ELR (cell line): ENCODE measurements at places on chromosomes 1 and 21.
A peak's percentile ranks its signal among the peaks of the same experiment; 100 is the strongest.

- no peak for DNase-seq
These were observed 922 bp downstream of the PEX11B start for GRCh38 chr1:145917595-145917994.

GRCh38 chr1:174359454-174359805, 88.3 kb upstream of the GPR52 start:
- no peak for DNase-seq

DNA sequence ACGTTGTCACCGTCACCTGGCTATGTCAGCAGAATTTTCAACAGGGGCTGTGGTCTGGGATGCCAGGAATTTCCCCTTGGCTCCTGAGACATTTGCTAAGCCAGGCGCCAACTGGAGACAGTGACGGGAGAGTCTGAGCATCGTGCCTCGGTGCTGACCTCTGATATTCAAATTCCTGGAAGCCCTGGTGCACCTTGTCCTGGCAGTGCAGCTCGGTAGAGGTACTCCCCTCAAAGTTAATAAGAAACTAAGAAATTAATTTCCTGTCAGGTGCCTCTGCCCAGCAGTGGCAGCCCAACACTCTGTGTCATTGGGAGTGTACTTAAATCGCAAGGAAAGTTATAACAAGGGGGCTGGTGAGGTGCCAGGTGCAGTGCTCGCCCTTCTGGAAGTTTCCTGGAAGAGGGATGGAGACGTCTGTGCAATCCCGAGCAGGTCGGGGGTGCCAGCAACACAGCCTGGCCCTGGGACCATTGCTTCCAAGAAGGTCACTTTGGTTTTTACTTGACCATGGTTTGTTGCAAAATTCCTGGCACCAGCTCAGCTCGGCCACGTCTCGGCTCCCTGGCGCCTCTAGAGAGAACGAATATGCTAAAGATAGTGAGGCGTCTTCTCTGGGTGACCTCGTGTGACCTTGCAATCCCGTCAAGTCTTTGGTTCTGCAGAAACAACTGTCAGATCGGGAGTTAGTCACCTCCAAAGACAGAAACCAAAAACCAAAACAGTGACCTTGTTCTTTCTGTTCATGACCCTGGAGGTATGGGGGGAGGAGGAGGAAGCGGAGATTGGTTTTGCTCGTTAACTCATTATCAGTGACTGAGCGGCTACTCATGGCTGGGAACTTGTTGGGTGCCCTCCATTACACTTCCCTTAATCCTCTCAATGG, 149.5 kb upstream of the VAMP3 start:
- peak; percentile 6 for DNase-seq

DNA sequence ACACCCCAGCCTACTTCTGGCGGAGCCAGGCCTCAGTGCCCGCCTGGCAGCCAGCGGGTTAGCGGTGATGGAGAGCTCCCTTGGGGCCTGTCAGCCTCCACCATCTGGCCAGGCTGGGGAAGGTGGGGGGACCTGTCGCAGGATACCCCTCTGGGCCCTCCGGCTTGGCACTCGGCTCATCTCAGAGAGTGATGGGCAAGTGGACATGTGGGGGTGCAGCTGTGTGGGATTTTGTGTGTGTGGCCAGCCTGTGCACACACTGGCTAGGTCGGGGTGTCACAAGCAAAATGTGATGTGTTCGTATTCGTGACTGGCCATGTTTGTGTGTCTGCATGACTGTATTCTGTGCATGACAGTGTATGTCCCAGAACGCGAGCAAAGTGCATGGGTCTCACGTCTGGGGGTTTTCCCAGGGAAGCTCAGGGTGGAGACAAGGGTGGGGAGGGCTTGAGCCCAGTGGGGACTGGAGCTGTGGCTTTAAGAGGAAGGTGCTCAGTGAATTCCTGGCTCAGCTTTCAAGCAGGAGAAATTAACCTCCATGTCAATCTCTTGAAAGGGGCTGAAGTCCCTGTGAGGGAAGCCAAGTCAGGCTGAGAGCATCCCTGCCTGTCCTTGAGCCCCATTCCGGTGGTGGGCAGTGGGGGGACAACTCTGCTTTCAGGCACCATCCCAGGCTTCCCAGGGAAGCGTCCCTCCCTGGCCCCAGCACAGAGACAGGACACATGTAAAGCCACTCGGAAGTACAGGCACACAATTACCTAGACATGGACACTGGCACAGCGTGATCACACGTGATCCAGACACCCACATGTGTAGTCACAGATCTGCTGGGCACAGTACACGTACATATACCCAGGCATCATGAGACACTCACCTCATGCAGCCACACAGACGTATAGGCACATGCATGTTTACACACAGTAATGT, 21.1 kb upstream of the ADGRB2 start:
- DNase-seq: no peak

GRCh38 chr1:152191711-152192110, 32.3 kb downstream of the HRNR start:
- DNase-seq: no peak

DNA sequence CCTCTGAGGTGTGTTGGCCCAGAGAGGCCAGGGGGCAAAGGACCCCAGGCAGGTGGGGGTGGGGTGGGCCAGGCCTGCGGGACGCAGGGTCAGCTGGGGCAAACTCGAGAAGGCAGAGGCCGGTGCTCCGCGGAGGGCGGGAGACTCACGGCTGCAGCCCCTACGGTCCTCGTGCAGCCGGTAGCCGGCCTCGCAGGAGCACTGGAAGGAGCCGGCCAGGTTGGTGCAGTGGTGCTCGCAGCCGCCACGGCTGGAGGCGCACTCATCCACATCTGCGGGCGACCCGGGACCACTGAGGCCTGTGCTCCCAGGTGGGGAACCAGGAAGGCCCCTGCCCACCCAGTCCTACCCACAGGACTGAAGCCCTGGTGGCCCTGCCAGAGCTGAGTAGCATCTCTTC, 55.3 kb downstream of the ARHGEF16 start:
- no peak for DNase-seq

DNA sequence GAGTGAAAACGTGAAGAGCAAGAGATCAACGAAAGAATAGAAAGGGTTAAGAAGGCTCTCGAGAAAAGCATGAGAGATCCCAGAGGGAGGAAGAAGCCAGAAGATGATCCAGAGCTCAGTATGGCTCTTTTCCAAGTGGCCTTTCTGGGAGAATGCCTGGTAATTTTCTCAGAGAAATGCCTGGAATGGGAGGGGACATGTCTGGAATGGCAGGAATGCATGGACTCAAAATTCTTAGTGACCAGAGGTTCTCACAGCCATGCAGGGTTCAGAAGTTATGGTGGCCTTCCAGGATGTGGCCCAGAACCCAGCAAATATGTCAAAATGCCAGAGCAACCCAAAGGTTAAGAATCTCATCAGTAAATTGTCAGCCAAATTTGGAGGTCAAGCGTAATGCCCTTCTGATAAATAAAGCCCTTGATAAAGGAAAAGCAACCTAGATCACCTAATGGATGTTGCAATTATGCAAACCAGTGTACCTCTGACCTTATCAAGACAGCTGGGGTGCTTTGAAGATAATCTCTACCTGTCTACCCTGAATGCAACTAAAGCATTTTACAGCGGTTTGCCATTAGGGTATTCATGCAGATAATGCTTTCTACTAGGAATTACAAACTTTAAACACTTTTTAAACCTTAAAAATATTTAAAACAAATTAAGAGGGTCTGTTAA, 53.1 kb downstream of the NBPF6 start:
- DNase-seq: peak; percentile 69

GRCh38 chr1:219119839-219120238, 53.8 kb upstream of the LYPLAL1 start:
- no peak for DNase-seq

GRCh38 chr1:184380468-184380867, 6.4 kb upstream of the C1orf21 start:
- no peak for DNase-seq

GRCh38 chr1:59596432-59596831, 218.3 kb upstream of the HOOK1 start:
- DNase-seq: peak; percentile 97

DNA sequence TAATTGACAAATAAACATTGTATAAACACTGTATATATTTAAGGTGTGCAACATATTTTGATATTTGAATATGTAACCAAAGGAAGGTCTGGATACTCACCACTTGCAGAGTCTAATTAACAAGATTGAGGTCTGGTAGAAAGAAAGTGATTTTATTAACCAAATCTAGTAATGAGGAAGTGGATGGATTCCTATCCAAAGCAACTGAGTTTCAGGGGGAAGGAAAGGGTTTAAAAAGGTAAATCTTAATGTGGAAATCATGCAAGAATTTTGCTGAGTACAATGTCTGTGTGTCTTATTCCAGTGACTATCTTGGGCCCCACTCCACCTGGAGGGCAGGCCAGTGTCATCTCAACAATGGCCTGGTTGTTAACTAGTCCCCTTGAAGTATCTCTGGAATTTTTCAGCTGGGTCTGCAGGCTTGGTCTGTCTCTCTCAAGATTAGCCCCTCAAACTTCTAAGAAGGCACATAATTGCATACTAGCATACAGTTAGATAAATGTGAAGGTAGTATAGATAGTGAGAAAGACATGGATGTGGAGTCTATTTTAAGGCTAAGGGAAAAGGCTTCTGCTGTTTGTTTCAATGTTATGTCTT, 262.7 kb upstream of the RGS18 start:
- DNase-seq: no peak

- DNase-seq: no peak
These were observed 434.7 kb upstream of the ADGRL4 start for GRCh38 chr1:79441238-79441637.

- DNase-seq: no peak
These were observed 34.5 kb downstream of the AGPAT3 start for GRCh38 chr21:43899307-43900077.

GRCh38 chr1:37794372-37795339, 1.0 kb downstream of the MANEAL start:
- no peak for DNase-seq

- DNase-seq: peak; percentile 92
These were observed 59.4 kb downstream of the SLC30A7 start for GRCh38 chr1:100955322-100955721.

DNA sequence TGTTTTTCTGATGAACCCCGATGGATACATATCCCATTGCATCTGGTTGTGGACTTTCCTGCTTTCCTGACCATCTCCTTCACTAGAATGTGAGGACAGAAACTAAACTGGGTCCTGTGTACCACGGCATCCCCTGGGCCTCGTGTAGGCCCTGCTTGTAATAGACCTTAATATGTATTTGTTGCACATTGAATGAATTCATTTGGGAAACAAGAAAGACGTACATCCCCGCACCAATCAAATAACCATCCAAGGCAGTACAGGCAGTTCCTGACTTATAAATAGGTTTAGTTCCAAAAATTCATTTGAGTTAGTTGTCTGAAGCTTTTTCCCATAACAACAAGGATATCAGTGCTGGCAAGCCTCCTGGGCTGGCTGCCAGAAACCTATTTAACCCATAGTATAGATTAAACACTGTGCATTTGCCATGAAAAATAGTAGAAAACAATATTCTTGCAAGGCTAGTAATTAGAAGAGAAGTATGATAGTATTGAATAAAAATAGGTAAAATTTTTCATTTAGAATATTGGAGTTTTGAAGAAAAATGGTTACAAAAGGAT, 81.8 kb upstream of the CD34 start:
- no peak for DNase-seq

DNA sequence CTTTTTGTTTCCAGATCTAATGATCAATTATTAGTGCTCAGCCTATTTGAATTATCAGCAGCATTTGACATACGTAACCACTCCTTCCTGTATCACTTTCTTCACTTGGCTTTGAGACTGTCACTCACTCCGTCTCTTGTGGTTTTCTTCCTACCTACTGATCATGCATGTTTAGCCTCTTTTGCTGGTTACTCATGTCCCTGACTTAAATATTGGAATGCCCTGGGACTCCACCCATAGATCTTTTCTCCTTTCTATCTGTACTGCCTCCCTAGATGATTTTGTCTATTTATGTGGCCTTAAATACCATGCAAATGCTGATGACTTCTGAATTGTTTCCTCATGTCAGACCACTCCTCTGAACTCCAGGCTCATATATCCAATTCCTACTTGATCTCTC, 57.7 kb upstream of the PDE4B start:
- peak; percentile 46 for DNase-seq

- DNase-seq: no peak
These were observed 14.0 kb upstream of the WASF2 start for GRCh38 chr1:27503844-27504587.

- DNase-seq: no peak
These were observed 126.8 kb downstream of the ITSN1 start for GRCh38 chr21:33769057-33769456.

GRCh38 chr1:109167001-109167506, 46.7 kb upstream of the SARS1 start:
- no peak for DNase-seq

DNA sequence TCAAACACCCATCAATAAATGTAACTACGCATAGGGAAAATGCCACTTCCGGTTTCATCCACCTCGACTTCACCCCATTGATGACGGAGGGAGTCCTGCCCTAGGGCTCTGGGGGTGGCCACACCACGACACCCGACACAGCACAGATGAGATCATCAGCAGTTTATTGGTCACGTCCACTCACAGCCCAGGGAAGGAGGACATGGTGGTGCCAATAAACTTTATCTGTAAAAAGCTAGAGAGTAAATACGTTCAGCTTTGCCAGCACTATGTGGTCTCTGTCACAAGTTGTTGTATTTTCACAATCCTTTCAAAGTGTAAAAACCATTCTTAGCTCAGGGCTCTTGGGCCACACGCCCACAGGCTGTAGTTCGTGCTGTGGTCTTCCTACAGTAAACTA, 16.3 kb downstream of the SETD4 start:
- no peak for DNase-seq

DNA sequence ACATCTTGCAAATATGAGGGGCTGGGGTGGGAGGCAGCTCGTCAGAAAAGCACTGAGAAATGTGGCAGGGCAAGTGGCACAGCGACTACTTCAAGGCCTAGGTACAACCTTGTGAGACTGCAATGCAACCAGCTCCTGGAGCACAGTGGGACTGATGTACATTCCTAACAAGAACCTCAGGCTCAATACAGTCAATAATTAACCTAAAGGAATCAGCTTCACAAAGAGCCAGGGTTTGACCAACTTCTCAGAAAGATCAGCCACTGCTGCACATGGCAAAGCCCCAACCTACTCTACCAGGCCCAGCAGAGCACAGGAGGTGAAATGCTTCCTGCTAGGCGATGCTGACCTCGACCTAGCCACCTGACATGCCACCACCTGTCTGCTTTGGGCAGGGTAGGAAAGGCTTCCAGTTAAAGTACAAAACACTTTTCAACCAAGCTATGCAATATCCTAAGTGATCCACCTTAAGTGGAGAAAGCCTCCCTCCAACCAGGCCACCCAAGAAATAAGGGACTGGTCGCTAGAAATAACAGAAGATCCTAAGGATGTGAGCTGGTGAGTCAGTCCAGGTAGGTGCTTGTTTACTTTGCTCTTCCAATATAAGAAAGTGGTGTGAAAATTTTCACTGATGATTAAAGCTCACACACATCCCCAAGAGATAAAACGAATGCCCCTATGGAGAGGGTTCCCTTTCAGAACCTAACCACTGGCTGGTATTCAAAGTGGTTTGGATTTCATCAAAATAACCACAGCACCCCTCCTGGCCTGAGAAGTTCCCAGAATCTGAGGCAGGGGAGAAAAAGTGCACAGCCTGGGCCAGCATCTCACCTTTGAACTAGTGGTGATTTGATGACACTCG, 2.1 kb downstream of the RIPK4 start:
- no peak for DNase-seq
